ENCODE measurements at places on chromosomes 6 and 20. TPM values are rescaled to one million over a fixed set of nuclear protein-coding genes. Genes with fewer than 3 reads are reported as not detected.
A peak's percentile ranks its signal among the peaks of the same experiment; 100 is the strongest.

RAB5IF gene
- 98.3 TPM for total RNA-seq

GRCh38 chr20:57509665-57510237 lies 15.2 kb downstream of the CTCFL start:
- DNase-seq, result peak; percentile 11

PMEPA1 gene
- total RNA-seq, result 8.8 TPM

GMPR gene
- 37.5 TPM for total RNA-seq

- peak; percentile 20 for DNase-seq
Observed at GRCh38 chr20:51687108-51687507, 81.1 kb downstream of the ATP9A start.

- DNase-seq, result no peak
Observed at GRCh38 chr20:44112889-44113617, 73.9 kb downstream of the JPH2 start.

All from myocyte (in vitro differentiated cells).